ENCODE measurements at places on chromosomes 3 and 15. TPM values are rescaled to one million over a fixed set of nuclear protein-coding genes. Genes with fewer than 3 reads are reported as not detected.

Gene SUSD5
- 0.07 TPM for total RNA-seq

Gene GOLGA6B
- total RNA-seq, result not detected

Gene ROPN1B
- total RNA-seq, result not detected

Gene ZKSCAN7
- 2.8 TPM for total RNA-seq

Gene MCF2L2
- 0.14 TPM for total RNA-seq

Gene MAP1A
- total RNA-seq, result 0.24 TPM

Gene COX5A
- 178 TPM for total RNA-seq

Gene ZNF80
- total RNA-seq, result not detected

Gene POLG
- 47.8 TPM for total RNA-seq

Gene CRYGS
- total RNA-seq, result 1.1 TPM

Gene KBTBD8
- 4.4 TPM for total RNA-seq

Gene DRD3
- not detected for total RNA-seq

Data from foreskin keratinocyte (primary cell).